ENCODE measurements at places on chromosomes 2 and 18.

GRCh38 chr2:74860521-74860920 lies 26.6 kb downstream of the HK2 start:
- no peak for DNase-seq

GRCh38 chr18:78192054-78192453 lies 787.6 kb upstream of the SALL3 start:
- DNase-seq, result peak; percentile 49

DNA sequence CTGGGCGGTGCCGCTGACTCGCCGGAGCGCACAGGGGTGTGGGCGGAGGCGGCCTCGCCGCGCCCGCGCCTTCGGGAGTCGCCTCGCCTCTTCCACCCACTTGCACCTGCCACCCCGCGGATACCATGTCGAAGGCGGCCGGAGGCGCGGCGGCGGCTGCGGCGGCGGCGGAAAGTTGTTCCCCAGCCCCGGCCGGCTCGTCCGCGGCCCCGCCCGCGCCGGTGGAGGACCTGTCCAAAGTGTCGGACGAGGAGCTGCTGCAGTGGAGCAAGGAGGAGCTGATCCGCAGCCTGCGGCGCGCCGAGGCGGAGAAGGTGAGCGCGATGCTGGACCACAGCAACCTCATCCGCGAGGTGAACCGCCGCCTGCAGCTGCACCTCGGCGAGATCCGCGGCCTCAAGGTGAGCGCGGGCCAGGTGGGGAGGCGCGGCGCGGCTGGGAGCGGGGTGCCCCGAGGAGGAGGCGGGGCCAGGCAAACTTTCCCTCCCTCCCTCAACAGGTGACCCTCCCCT lies 766 bp downstream of the CCDC85A start:
- DNase-seq, result peak; percentile 20

DNA sequence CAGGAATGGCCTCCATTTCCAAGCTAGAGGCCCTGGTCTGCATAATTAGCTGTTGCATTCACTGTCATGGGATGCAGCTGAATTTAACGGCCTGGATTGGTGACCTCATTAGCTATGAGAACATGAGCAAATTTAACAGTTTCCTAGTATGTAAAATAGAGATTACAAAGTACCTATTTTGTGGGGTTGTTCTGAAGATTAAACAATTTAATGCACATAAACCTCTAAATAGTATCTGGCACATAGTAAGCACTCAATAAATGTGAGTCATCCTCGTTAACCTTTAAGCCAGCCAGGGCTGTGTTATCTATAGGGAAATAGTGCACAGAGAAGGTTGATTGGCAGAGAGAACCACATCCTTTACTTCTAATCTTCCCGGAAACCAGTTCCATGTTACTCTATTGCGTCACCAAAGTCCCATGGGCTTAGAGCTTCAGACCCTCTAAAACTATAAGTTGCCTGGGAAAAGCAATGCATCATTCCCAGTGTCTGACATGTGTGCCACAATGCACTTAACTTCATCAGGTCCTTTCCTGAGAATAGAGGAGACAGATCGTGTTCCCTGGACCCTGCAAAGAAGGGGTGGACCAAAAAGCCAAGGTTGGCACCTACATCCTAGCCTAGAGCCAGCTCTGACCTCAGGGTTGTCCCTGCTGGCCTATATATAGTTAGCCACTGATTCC lies 196.5 kb downstream of the LNPK start:
- no peak for DNase-seq

GRCh38 chr2:23519334-23519651 lies 134.3 kb downstream of the KLHL29 start:
- DNase-seq, result no peak

- no peak for DNase-seq
Measured at GRCh38 chr2:219027511-219028055, 13.7 kb downstream of the CFAP65 start.

DNA sequence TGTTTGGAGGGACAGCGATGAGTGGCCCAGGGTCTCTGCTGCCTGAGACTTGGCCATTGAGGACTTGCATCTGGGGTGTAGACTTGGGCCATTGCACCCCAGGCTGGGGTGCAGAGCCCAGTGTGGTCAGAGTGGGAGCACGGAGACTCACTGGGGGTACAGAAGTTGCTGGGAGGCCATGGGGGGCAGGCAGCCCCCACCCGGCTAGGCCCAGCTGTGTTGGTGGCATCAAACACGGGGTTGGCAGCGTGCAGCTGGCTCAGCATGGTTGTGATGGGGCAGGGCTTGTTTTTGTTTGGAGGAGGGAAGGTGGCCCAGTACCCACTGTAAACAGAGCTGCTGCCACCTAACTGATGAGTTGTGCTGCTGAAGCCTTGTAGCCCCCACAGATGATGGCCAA lies 42.1 kb downstream of the GLI2 start:
- no peak for DNase-seq

DNA sequence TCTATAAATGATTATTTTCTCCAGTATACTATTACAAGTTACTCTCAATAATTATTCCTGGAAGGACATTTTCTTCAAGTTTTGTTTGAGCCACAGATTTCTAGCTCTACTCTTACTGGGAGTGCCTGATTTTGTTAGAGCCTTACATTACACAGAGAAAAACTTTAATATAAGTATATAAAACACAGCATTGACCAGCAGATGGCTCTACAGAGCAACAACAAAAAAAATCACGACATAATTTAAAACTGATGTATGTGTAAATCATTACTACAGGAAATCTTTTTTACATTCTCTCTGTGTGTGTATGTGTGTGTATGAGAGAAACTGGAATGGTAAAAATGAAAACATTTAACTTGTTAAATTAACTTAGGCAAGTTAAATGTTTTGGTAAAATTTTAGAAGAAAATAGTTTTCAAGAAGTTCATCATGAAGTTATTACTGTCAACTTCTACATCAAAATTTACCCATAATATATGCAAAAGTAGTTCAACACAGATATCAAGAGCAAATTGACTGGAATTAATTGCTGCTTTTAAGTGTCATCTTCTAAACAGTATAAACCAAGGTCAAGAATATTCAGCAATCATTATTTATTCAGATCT lies 103.3 kb downstream of the MDH1 start:
- DNase-seq, result no peak

DNA sequence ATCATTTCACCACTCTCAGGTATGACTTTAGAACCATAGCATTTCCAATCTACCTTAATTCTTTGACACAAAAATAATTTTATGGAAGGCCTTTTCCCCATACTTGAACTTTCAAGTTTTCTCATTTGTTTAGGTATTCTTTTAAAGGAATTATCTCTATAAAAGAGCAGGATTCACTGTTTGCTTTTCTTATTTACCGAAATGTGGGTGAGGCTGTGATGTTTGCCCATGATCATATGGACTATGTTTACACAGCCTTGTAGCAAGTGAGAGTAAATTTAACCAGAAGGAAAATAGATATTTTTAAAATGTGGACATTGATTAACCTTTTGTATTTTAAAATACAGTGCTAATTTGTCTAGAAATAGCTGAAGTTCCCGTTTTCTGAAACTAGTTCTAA lies 26.3 kb downstream of the CAB39 start:
- peak; percentile 14 for DNase-seq

DNA sequence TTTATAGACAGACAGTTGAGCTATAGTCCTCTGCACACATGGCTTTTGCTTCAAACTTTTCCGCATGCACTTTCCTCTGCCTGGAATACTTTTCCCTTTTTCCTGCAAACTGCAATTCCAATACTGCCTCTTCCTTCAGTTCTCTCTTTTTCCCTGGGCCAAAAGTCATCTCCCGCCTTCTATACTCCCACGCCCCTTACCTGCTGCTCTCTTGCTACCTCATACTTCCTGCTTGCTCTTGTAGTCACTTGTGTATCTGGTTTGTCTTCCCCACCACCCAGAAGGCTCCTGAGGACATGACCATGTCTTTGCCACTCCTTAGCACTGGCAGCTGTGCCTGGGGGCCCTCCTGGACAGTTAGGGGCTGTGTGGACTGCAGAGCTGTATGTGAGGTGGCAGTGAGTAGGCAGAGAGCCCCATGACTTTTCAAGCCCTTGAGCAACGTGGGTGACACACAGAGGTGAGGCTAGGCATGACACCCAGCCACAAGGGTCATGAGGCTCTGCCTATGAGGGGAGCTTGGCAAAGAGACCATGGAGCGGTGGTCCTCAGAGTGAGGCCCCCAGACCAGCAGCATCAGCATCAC lies 23.2 kb downstream of the SPEG start:
- no peak for DNase-seq

DNA sequence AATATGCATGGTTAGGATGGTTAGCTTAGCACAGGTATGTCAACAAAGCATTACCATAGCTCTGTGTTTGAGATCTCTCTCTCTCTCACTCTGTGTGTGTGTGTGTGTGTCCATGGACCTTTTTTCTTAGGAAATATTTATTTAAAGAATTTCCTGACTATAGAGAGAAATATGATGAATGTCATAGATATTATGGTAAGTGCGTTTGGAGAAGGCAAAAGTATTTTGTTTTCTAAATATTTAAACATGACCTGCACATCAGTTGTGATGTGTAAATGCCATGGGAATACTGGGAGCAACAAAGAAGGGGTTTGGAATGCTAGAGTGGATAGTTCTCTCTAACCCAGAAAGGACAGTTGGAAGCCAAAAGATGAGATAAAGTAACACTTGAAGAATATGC lies 3.9 kb upstream of the TMEM178A start:
- no peak for DNase-seq

- DNase-seq, result peak; percentile 24
Measured at GRCh38 chr18:24271381-24272228, 126.0 kb downstream of the OSBPL1A start.

DNA sequence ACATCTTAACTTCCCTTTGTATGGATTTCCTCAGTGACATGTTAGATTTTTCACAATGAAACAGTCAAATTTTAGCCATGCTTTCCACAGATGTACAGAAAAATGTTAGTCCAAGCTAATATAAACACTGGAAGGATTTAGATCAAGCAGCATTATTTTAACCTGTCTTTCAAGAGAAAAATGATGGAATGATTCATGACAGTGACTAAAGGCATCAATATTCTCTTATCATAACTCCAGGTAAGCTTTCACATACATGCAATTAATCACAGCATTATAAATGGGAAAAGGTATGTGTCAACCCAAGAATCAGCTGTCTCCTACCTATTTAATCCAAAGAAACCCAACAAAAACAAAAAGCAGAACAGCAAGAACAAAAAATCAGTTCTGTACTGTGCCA lies 92.7 kb downstream of the NCKAP5 start:
- no peak for DNase-seq

DNA sequence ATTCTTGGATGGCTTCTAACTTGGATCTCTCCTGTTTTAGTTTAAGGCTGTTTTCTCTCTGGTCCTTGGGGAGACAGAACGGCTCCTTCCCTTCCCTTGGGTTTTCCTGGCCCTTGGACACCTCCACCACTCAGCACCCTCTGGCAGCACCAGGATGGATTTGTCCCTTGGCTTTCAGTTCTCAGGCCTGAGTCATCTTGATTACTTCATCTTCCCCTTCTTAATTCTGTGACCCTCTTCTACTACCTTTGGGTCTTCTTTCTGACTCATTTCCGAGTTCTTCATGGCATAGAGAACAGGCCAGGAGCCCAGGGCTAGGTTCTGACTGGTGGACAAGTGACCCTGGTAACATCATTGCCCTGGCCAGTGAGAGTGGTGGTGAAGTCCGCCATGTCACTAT lies 14.9 kb downstream of the IGFBP2 start:
- DNase-seq, result no peak

GRCh38 chr18:10705786-10706185 lies 180.0 kb downstream of the NAPG start:
- no peak for DNase-seq

DNA sequence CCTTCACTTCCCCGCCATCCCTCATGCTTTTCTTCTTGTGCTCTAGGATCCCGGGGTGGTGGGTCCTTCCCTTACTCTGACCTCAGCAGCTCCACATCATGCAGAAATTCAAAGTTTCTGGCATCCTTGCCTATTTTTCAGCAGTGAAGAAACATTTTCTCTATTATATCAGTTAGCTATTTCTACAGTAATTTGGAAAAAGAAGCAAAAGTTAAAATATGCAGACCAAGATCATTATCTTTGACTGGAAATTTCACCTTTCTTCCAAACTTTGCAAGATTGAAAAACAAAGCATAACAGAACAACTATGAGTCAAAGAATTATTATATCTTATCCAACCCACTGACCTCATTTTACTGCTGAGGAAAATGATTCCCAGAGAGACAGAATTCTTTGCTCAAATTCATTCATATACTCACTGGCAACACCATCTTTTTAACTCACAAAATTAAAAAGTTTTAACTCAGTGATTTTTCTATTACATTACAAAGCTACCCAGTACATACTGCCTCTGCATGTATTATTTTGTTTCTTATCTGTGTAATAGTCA lies 40.5 kb downstream of the ANTXR1 start:
- no peak for DNase-seq

DNA sequence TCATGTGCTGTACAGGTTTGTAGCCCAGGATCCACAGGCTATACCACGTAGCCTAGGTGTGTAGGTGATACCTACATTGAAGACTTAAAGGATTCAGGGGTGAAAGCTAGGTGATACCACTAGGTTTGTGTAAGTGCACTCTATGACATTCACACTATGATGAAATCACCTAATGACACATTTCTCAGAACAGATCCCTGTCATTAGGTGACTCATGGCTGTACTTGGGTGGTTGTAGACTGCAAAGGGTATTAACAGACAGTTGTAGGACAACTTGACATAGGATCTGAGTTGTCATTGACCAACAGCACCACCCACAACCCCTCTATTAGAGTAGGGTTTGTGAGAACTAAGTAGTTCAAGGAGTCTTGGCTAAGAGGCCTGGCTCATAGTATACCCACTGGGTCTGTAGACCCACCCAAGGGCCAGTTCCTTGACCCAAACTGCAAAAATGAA lies 27.7 kb upstream of the SMCHD1 start:
- no peak for DNase-seq

- no peak for DNase-seq
Measured at GRCh38 chr2:140680862-140681261, 1450.0 kb downstream of the LRP1B start.

- DNase-seq, result no peak
Measured at GRCh38 chr2:186328838-186329237, 157.2 kb upstream of the ZC3H15 start.

DNA sequence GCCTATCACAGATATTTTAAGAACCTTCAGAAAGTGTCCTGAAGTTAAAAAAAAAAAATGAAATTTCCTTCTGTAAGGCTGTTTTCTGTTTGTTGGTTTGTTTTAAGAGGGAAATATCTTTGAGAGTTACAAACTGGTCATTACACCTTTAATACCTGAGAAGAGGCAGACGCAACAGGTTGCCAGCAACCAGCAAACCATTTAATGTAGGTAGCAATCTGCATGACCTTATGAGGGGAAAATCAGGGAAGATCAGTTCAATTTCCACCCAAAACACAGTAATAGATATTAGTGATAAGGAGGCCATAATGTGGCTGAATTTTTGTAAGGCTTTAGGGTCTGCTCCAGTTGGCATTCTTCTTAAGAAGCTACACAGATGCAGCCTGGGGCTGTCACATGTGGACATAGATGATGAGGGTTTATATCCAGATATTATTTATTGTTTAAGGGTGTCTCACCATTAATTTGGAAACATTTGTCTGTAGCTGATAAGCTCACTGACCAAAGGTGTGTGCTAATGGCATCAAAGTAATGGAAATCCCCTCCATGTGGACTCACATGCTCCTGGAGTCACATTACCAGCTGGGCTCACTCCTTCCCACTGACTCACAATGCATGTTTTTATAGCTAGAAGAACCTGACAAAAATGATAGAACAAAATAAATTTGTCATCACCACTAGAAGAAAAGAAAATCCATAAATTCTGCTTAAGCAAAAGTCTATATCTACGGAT lies 83.5 kb upstream of the DTNA start:
- no peak for DNase-seq

GRCh38 chr2:99662761-99663341 lies 173.0 kb upstream of the REV1 start:
- no peak for DNase-seq

GRCh38 chr2:143939626-143940330 lies 580.1 kb downstream of the ZEB2 start:
- DNase-seq, result no peak
